SK-N-SH (cell line): ENCODE measurements at places on chromosomes 3 and 15. TPM values are rescaled to one million over a fixed set of nuclear protein-coding genes. Genes with fewer than 3 reads are reported as not detected.

Gene WNT5A
- 27.1 and 30.7 TPM in 2 replicates for polyA plus RNA-seq

Gene DBR1
- 9.2 and 10.1 TPM in 2 replicates for polyA plus RNA-seq

Gene SAXO2
- 2.8 and 5.4 TPM in 2 replicates for polyA plus RNA-seq

Gene GOLGA8B
- 96.6 and 154 TPM in 2 replicates for polyA plus RNA-seq

Gene PP2D1
- not detected in 2 replicates for polyA plus RNA-seq

Gene GABRB3
- polyA plus RNA-seq = 0.10 and 0.75 TPM in 2 replicates

Gene TICRR
- polyA plus RNA-seq = 2.0 and 3.2 TPM in 2 replicates

Gene SIDT1
- 0.02 and 0.03 TPM in 2 replicates for polyA plus RNA-seq

Gene MYO5C
- 0.99 and 1.1 TPM in 2 replicates for polyA plus RNA-seq

Gene GPR171
- polyA plus RNA-seq = not detected in 2 replicates

Gene IQCF5
- not detected in 2 replicates for polyA plus RNA-seq

Gene RYR3
- polyA plus RNA-seq = 0.02 and 0.08 TPM in 2 replicates

Gene HCN4
- not detected in 2 replicates for polyA plus RNA-seq
